Kidney epithelial cell (primary cell): ENCODE measurements at places on chromosomes 13 and 19.

GRCh38 chr19:42270346-42271044 is 1.4 kb downstream of the CIC start:
- no peak for DNase-seq

- DNase-seq, result no peak
Observed at GRCh38 chr13:113585896-113586295, 1.3 kb downstream of the TFDP1 start.

DNA sequence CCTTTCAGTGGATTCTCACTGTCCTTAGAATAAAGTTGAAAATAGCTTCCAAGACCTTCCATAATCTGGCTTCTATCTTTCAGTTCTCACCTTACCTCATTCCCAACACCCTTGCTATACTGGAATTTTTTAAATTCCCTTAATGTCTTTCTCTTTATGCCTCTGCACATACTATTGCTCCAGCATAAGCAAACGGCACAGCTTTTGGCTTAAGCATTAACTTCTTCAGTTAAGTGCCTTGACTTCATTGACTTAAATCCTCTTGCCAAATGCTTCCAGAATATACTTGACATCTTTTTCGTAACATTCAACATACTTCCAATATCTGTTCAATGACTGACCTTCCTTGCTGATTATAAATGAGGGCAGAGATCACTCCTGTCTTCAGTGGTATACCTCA is 34.0 kb downstream of the SERPINE3 start:
- no peak for DNase-seq

DNA sequence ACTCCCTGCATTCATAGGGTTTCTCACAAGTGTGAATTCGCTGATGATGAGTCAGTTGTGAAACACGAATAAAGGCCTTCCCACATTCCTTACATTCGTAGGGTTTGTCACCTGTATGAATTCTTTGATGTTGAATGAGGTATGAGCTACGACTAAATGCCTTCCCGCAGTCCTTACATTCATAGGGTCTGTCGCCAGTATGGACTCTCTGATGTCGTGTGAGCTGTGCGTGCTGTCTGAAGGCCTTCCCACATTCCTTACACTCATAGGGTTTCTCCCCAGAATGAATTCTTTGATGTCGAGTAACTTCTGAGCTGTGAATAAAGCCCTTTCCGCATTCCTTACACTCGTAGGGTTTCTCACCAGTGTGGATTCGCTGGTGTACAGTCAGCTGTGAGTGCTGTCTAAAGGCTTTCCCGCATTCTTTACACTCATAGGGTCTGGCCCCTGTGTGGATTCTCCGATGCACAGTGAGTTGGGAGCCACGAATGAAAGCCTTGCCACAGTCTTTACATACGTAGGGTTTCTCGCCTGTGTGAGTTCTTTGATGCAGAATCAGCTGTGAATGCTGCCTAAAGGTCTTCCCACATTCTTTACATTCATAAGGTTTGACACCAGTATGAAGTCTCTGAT is 30.5 kb upstream of the COX7A1 start:
- no peak for DNase-seq

DNA sequence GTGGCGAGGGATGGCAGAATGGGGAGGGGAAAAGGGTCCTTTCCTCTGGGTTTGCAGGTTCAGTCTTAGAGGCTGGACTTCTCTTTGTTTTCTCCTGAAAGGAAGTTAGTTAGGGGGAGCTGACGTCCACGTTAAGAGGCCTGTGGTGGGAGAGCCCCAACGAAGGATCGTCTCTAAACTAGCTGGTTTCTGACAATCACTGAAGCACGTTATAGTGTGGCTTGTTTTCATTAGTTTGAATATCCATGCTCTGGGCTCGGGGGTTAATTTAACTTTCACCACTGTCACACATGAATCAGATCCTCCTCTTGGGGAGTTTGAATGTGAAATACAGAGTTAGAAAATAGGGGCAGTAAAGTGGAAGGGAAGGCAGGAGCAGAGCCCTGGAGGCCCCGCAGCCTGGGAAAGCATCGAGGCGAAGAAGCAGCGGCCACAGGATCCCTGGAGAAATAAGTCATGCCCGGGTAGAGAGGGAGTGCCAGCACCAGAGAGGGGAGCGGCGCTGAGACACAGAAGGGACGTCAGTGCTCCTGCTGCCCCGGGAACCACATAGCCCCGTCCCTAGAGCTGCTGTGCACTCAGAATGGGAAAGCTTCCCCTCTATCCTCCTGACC is 31.1 kb upstream of the AMER2 start:
- DNase-seq, result no peak

- no peak for DNase-seq
Observed at GRCh38 chr13:21364916-21365315, 94.2 kb downstream of the ZDHHC20 start.

DNA sequence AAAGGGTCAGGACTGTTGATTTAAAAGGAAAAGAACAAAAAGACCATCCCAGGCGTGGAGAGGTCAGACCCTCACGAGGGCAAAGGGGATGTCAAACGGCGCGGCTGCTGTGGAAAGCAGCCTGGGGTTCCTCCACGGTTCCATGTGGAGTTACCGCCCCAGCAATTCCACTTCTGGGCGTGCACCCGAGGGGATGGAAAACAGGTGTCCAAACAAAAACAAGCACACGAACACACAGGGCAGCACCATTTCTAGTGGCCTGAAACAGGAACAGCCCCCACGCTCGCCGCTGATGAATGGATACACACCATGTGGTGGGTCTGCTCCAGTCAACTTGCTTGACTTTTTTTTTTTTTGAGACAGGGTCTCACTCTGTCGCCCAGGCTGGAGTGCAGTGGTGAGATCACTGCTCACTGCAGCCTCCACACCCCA is 11.2 kb downstream of the AP3D1 start:
- no peak for DNase-seq

DNA sequence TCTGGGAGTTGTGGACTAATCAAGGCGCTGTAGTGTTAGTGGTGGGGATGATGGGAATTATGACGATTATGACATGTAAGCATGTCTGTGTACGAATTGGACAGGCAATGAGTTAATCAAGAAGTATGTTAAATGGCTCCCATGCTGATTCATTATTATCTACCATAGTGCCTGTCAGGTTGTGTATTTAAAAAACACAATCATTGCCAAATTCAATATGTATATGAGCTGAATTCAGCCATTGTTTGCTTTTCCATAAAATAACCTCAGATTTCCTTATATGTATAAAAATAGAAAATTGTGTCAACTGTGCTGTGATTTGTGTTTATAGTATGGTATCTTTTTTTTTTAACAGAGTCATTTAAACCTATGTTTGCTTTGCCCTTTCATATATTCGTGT is 37.1 kb downstream of the PCCA start:
- no peak for DNase-seq

DNA sequence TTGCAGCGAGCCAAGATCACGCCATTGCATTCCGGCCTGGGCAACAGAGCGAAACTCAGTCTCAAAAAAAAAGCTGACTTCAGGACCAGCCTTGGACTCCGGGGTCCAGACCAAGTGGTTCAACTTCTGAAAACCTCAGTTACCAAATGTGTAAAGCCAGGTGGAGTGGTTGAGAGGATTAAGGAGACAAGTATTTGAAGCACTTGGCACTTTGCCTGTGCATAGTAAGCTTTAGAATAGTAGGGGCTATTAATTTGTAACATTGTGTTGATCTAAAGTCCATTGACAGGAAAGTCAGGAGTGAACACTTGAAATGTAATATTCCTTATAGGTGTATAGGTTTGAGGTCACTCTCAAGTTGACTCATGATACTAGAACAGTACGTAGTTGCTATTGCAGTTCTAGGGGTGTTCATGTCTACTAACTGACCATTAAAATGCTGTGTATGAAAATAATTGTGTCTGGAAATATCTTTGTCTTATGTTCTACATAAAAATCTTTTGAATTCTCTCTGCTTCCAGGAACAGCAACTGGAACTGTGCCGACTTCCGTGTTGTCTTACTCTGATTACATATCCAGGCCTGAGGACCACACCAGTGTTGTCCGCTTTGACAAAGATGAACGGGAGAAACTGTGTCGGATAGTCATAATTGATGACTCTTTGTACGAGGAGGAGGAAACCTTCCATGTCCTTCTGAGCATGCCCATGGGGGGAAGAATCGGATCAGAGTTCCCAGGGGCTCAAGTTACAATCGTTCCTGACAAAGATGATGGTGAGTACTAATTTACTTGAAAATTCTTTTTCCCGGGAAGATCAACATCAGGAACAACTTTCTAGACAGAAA is 97.4 kb downstream of the FREM2 start:
- DNase-seq, result peak; percentile 47

DNA sequence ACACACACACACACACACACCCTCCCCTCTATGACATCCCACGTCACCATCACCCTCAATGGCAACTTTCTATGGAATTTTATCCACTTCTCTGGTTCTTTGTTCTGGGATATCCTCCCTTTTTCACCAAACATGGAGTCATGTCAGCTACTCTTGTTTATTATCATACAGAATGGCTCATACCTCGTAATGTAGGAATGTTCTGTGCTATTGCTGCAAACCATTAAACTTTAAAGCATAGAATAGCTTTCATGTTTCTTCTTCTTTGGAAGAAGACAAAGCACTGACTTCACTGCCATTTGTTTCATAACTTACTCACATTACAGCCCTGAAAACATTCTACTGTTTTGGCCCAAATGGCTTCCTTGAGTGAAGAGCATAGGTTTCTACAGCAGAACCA is 163.4 kb downstream of the FOXO1 start:
- DNase-seq, result no peak

GRCh38 chr19:2923510-2923909 is 21.3 kb downstream of the ZNF77 start:
- no peak for DNase-seq

DNA sequence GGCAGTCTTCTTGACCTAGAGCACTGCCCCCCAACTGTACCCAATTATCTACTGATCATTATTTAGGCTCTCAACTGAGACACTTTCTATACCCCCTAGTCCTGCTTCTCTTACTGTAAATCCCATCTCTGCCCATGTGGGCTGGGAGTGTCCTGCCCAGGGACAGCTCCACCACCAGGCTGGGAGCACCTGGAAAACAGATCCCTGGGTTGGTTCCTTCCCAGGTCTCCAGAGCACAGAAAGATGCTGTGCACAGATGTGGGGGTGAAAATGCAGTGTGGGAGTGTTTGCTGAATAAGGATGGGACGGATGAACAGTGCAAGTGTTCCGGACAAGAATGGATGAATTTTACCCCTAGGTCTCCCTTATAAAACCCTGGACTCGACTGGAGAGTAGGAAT is 12.7 kb downstream of the CYP4F2 start:
- DNase-seq, result no peak

GRCh38 chr19:54062643-54063042 is 1.1 kb downstream of the VSTM1 start:
- DNase-seq, result no peak

DNA sequence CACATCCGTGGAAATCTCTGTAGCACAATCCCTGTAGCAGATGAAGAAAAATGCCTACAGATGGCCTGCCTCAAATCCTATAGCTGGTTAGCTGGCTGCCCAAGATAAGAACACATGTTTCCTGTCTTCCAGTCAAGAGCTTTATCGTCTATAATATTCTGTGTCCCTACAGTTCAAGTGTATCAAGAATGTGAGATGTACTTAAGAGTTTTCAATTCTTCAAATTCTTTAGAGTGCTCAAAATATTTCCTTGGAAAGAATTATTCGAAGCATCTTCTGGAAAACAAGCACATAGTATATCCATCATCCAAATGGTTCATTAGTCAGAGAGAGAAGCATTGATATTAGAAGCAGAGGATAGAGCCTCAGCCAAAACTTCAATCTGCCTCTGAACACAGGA is 239.8 kb downstream of the COG6 start:
- DNase-seq, result no peak

DNA sequence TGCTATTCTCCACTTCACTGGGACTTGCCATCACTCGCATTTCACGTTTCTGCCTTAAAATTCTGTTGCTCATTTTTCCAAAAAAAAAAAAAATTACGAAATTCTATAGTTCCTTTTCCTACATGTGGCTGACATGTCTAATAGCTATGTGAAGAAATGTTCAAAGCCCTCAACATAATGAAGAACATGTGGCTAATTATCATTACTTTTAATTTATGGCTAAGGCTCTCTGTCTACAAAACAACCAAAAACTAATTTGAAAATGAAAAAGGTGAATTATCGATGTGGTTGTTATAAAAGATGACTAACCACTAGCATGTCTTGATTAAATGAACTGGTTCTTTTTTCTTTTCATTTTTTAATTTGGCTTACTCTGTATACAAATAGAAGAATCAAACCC is 940.0 kb downstream of the EFNB2 start:
- DNase-seq, result no peak

DNA sequence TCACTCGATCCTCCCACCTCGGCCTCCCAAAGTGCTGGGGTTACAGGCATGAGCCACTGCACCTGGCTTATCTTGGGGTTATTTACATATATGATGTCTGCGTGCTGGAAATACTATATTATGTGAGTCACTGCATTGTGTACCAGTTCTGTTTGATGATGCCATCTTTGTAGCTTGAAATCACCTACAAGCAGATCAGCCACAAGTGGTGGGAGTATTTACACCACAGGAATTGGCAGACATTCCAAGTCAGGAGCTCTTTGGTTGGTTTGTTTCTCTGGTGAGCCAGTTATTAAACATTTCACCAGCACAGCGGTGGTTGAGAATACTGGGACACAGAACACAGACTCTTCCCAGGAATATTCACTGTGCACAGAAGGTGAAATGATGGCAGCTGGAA is 4.5 kb upstream of the TIMM44 start:
- DNase-seq, result no peak

GRCh38 chr13:69857183-69857821 is 250.3 kb upstream of the ATXN8OS start:
- DNase-seq, result peak; percentile 28

DNA sequence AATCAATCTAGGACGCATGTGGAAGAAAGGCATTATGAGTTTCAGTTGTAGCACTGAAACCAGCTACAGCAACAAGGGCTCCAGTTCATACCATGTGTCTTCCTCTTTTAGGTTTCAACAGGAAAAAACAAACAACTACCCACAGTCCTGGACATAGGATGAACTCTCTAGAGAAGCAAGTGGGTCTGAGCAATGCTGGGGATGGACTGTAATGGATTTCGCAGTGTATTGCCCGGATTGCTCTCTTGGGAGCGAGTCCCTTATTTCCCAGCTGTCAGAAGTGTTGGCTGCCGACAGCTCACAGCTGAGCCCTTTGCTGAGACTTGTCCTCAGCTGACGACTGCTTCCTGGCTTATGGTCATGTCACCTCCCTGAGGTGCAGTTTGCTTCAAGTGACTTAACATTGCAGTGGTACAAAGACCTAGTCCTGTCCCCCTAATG is 12.1 kb upstream of the MYCBP2 start:
- DNase-seq, result no peak
